ENCODE measurements at places on chromosomes 6 and 20.

- DNase-seq: no peak
Measured at GRCh38 chr20:61619751-61620150, 367.7 kb downstream of the CDH4 start.

DNA sequence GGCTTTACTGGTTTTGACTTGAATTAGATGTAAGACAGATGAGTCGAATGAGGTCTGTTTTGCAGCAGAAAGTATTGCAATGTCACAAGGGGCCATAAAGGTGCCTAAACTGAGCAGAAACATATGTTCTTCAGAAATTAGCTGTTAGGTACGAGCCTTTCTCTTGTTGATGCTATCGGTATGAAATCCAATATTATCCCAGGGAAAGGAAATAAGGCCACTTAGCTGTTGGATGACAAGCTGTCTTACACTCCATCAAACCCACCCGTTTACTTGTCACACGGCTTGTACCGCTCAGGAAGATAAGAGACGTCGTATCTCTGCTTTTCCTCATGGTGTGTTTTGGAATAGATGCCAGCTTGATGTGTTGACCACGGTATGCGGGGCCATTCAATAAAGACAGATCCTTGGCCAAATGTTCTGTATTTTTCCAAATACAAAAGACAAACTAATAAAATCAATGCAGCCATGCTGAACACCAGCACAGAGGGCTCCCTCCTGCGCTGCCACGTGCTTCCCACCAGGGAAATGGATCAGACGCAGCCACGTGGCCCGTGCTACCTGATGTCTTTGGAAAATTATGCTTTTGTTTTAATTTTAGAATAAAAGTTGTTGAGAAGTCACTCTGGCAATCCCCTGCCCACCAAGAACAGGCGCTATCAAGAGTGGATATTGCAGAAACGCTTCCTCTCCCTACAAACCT lies 255.9 kb upstream of the SULF2 start:
- peak; percentile 50 for DNase-seq

DNA sequence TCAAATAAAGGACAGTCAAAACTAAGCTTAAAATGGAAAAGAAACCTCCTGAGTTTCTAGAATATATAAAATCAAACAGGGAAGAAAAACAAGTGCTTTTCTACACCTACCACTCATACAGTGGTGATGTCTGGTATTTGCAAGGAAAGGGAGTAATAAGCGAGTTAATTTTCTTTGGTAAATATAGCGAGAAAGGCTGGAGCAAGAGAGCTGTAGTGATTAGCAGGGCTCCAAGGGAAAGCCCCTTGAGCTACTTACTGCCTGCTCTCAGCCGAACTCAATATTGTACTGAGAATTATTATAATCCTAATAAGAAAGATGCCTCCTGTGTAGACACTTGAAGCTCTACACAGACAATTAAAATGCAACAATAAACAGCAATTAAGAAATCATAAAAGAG lies 296.3 kb downstream of the LAMA2 start:
- DNase-seq: peak; percentile 23

GRCh38 chr6:90599151-90599550 lies 12.3 kb upstream of the MAP3K7 start:
- no peak for DNase-seq

- DNase-seq: no peak
Measured at GRCh38 chr20:2195614-2196013, 94.0 kb downstream of the STK35 start.

DNA sequence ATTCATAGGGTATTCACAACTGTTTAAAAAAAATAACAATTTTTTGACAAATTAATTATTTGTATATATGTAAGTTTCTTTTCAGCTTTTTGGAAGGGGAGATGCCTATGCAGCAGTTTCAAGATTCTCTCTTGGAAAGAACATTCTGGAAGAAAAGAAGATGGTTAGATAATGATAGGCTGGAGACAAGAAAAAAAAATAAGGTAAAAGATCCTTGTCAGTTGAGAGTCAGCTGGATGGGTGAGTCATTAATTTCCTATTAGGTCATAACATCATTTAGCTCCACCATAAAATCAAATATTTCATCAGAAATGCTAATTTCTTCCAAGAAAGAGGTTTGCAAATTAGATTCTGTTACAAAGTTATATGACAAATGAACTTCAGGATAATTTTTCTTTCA lies 880.4 kb downstream of the EPHA7 start:
- no peak for DNase-seq

DNA sequence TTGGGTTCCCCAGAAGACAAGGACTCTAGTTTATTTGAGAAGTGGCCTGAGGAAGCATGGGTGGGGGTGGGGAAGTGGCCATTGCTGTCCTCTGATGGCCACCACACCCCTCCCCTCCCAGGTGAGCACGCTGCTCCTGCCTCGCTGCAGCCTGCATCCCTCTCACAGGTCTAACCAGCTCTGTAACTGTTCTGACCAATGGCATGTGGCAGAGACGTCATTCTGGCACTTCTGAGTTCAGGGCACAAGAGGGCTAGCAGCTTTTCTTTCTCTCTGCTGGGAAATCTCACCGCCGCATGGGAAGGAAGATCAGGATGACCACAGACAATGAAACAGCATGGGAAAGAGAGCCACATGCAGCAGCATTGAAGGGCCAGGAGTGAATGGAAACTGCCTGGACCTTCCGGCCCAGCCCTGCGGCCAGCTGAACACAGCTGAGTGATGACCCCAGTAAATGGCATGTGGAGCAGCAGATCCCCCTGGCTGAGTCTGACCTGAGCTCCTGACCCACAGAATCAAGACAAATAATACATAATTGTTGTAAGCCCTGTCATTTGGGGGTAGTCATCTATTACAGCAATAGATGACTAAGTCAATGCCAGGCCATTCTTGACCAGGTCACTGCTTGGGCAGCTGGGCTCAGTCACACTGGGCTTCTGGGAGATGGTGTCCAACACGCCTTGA lies 179.8 kb downstream of the LINC00237 start:
- DNase-seq: no peak

DNA sequence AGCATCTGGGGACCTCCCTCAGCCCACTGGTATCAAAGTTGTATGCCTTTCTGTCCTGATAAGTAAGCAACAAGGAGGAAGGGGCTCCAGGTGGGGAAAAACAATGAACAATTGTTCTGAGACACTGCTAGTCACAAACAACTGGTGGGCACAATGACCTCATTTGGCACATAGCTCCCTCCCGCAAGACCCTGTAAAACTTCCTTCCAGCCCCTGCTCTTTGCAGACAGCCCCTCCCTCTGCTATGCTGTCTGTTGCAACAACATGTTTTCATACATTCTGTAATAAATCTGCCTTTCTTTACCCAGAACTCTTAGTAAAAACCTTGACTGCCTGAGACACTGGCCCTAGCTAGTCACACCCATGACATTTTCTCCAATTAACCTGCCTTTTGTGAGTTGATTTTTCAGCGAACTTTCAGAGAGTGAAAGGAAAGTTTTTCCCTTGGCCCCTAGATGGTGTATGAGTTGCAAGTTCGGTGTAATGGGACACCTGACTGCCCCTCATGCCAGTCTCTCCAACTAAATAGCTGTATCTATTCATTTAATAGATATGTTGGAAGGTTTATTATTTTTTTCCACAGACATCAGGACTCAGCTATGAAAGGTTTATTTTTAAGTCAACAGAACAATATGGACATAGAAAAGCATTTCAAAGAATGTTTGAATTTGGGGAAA lies 142.3 kb upstream of the SLC22A16 start:
- DNase-seq: peak; percentile 2

- no peak for DNase-seq
Measured at GRCh38 chr6:169530752-169531123, 171.1 kb downstream of the WDR27 start.

GRCh38 chr6:146889303-146889702 lies 290.5 kb downstream of the ADGB start:
- DNase-seq: no peak

DNA sequence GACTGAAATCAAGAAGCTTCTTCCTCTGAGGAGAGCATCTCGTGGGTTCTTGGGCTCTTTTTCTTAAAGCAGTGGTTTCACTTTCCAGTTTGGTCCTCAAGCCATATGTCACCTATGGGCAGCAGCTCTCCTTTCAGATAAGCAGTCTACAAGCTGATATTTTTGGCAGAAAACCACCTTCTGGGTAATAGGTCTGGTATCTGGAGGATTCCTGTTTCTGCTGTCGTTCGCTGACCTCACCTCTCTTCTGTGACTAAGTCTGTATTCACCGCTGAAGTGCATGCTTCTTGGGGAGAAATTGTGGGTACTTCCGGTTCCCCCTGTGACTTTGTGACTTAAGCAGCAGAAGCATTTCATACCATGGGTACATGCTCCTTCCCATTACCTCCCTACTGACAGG lies 193.6 kb downstream of the EDN1 start:
- no peak for DNase-seq

- DNase-seq: no peak
Measured at GRCh38 chr6:132687306-132687705, 26.5 kb downstream of the VNN1 start.

- DNase-seq: peak; percentile 84
Measured at GRCh38 chr6:136792410-136793262, at the start of gene MAP3K5. Gene MAP3K5 (minus strand): TSS chr6:136792477. CDS start chr6:136792157, 320 bp downstream.

DNA sequence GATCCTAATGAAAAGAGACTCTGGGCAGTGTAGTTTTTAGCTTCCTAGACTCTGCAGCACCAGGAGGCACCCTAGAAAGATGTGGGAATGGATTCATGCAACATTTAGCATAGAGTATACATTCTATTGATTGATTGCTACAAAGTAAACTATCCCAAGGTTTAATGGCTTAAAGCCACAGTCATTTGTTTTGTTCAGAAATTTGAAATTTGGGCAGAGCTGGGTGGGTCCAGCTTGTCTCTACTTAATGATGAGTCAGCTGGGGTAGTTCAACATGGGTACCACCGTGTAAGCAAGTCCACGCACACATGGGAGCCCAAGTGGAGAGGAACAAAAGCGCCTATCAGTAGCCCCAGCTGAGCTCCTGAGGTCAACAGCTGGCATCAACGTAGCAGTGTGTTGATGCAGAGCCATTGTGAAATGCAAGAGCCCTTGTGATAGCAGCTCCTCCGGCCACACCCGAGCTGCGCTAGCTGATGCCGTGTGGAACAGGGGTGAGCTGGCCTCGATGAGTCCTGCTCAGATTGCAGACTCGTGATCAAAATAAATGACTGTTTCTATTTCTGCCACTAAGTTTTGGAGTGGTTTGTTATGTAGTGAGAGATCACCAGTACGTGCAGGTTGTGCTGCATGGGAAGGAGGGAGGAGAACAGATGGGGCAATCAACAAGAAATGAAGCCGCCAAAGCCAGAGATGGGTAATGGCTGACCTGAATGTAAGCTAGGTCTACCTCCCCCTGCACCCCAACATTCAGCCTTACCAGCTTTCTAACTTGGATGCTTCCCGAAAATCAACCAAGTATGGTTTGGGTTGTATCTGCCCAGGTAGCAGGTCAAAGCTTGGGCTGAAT lies 45.7 kb upstream of the TRAF3IP2 start:
- DNase-seq: no peak

- no peak for DNase-seq
Measured at GRCh38 chr6:111176038-111176759, 88.9 kb downstream of the SLC16A10 start.

DNA sequence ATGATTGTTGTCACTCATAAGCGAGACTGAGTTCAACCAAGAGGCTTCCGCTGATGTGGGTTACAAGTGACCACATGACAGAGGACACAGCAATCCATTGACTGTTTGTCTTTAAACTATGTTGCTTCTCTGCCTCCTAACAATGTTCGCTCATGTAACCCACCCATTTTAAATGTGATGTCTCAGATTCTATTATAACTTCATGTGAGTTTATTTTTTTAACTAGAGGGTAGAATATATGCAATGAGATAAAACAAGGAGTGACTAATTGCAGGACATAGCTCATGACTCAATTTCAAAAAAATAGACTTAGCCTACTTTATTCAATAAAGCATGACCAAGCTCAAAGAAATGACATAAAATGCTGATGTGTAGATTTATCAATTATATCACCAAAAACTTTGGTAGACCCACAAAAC lies 119.2 kb upstream of the SASH1 start:
- DNase-seq: no peak

DNA sequence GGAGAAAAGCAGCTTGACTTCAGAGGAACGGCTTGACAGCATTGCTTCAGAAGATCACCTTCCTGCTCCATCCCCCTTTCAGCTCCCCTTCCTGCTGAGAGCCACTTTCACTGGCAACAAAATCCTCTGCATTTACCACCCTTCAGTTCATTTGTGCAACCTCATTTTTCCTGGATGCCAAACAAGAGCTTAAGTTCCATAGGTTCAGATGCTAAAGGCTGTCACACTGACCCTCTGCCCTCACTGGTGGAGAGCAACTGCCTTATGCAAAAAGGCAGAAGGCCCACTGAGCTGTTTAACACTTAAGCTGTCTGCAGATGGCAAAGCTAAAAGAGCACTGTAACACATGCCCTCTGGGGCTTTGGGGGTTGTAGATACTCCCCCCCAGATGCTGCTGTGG lies 131.2 kb upstream of the SPACA1 start:
- DNase-seq: no peak

GRCh38 chr20:57576617-57577550 lies 16.0 kb downstream of the PCK1 start:
- DNase-seq: no peak

- DNase-seq: no peak
Measured at GRCh38 chr6:22437665-22438064, 131.7 kb upstream of the HDGFL1 start.

- DNase-seq: peak; percentile 39
Measured at GRCh38 chr6:85482905-85483700, 33.2 kb downstream of the NT5E start.

DNA sequence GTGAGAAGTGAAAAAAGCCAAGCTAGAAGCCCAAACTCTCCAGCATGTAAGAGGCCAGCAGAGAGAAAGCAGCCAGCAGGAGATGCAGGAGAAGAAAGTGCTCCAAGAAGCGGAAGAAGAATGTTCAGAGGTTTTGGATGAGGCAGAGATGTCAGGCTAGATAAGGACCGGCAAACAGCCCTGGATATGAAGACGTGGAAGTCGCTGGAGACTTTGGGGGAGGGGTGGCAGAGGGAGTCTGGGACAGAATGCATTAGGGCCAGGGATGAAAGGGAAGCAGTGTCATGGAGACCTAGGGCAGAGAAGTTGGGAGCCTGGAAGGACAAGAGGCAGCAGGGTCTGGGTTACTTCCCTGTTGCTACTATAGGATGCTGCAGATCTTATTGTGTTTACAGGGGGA lies 5.3 kb upstream of the SCUBE3 start:
- DNase-seq: no peak

DNA sequence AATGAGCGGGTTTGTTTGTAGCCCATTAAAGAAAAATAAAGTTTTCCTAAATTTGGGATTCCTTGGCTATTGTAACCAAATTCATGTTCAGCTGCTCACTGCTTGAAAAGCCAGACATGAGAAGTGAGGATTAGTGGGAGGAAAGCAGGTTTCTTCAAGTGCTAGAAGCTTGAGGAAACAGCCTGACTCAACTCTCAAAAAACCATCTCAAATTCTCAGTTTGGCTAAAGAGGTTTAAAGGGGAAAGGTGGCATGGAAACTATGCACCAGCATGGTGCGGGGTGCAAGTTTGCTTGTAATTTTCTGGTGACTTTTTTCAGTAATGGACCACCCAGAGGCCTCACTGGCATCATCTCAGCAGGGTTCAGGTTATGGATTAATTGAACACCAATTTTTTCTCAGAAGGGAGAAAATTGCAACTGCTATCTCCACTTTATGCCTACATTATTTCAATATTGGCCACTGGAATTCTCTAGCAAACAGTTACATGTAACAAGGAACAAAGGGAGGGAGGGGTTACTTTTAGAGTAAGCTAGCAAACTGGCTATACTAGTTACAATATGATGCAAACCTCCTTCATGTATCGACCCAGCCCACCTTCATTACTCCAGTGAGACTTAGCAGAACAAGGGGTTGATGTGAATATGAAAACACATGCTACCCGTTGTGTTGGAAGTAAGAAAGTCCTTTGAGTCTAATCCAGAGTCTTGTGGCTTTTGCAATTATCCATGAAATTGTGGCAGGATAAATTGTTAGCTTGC lies 85.0 kb upstream of the IFNGR1 start:
- DNase-seq: no peak

GRCh38 chr6:122652431-122652830 lies 42.2 kb downstream of the PKIB start:
- no peak for DNase-seq
